HepG2 (cell line): ENCODE measurements at places on chromosomes 2 and 18. TPM values are rescaled to one million over a fixed set of nuclear protein-coding genes. Genes with fewer than 3 reads are reported as not detected.

- no peak for DNase-seq
Observed at GRCh38 chr2:120388222-120389035, 42.5 kb downstream of the INHBB start.

- DNase-seq = no peak
Observed at GRCh38 chr2:160826496-160826895, 332.9 kb upstream of the RBMS1 start.

- no peak for DNase-seq
Observed at GRCh38 chr2:238658820-238659219, 189.1 kb upstream of the TWIST2 start.

- DNase-seq = no peak
Observed at GRCh38 chr2:188176620-188177019, 115.1 kb upstream of the GULP1 start.

- DNase-seq = no peak
Observed at GRCh38 chr2:218344090-218344754, 12.4 kb upstream of the CATIP start.

- no peak for DNase-seq
Observed at GRCh38 chr2:217520356-217521010, 482.3 kb downstream of the TNS1 start.

DNA sequence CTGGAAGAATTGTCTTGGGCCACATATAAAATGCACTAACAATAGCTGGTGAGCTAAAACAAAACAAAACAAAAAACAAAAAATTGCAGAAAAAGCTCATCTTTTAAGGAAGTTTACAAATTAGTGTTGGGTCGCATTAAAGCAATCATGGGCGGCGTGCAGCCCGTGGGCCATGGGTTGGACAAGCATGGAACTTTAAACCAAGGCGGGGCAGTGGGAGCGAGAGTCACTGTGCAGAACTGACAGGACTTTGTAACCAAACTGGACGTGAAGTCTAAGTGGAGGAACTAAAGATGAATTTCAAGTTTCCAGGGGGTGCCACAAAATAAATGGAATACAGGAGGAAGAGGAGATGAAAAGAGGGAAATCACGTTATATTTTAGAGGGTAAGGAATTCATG is 80.7 kb downstream of the PSMG2 start:
- DNase-seq = peak; percentile 39

DNA sequence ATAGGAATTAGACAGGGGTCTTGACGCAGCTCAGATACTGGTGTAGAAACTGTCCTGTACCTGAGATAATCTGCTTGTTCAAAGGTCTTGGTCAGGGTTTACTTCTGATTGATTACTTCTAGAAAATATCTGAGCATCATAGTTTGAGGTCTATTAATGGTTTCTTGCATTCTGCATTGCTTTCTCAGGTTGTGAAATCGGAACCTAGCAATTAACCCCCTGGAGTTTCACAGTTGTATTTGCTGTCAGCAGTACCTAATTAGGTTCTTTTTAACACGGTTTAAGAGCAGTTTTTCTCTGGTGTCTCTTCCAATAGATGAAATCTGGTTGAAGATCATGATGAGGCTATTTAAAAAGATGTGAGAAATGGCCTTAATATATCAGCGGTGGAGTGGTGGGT is 428.6 kb upstream of the SYT4 start:
- no peak for DNase-seq

GRCh38 chr2:161947406-161947805 is 126.6 kb downstream of the DPP4 start:
- DNase-seq = no peak

DNA sequence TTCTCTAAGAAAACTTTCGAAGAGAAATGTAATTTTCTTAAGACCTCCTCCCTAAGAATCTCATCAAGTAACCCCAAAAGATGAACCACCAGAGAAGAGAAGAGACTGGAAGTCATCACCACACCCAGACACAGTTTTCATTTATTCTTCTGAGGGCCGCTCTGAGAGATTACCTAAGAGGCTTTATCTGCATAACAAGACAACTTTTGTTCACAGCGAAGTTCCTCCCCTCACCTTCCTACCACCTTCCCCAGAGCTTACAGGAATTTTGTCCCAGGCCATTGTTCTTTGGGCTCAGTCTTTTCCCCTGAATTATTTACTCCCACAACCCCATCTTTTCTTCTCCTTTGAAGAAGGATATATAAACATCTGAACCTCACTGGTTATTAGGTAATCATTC is 92.8 kb downstream of the AKAIN1 start:
- DNase-seq = no peak

DNA sequence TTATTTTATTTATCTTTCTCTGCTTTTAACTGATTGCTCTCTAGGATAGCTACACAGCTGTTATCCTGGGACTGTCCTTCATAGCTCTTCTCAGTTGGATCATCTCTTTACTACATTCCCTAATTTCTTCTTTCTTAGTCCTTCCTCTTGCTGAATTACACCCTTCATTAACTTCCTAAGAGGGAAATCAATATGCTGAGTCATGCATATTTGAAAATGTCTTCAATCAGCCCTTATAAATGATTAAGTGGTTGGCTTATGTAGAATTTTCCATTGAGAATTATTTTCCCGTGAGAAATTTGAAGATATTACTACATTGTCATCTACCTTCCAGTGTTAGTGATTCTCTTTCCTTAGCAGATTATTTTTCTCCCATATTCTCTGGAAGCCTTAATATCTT is 214.2 kb downstream of the SOCS6 start:
- DNase-seq = no peak

- DNase-seq = no peak
Observed at GRCh38 chr2:197130318-197130717, 180.3 kb downstream of the ANKRD44 start.

- no peak for DNase-seq
Observed at GRCh38 chr18:23012249-23012648, 79.1 kb downstream of the RBBP8 start.

- no peak for DNase-seq
Observed at GRCh38 chr2:144513388-144514101, 6.4 kb downstream of the ZEB2 start.

- no peak for DNase-seq
Observed at GRCh38 chr2:189276277-189276676, 96.7 kb upstream of the COL5A2 start.

- DNase-seq = peak; percentile 31
Observed at GRCh38 chr18:30970196-30970816, 72.2 kb downstream of the DSC3 start.

- DNase-seq = no peak
Observed at GRCh38 chr18:22279741-22280452, 110.5 kb downstream of the GATA6 start.

- DNase-seq = no peak
Observed at GRCh38 chr18:77092104-77093066, 40.2 kb downstream of the MBP start.

- DNase-seq = no peak
Observed at GRCh38 chr2:499726-500125, 177.5 kb downstream of the TMEM18 start.

The FTCDNL1 gene
- 1.1 and 1.4 TPM in 2 replicates for total RNA-seq

The CAPN14 gene
- total RNA-seq = not detected in 2 replicates

The GRHL1 gene
- total RNA-seq = 10.6 and 12.0 TPM in 2 replicates

The C2orf66 gene
- not detected in 2 replicates for total RNA-seq

The MYCN gene
- total RNA-seq = not detected in 2 replicates

The KIF1A gene
- 0.24 TPM in 1 of 2 replicates, not detected in the other for total RNA-seq

The SALL3 gene
- total RNA-seq = not detected in 2 replicates

The MAP3K19 gene
- not detected in 2 replicates for total RNA-seq

The SMAD7 gene
- 18.7 and 24.7 TPM in 2 replicates for total RNA-seq

The MC2R gene
- not detected in 2 replicates for total RNA-seq

The NEU4 gene
- total RNA-seq = 104 and 107 TPM in 2 replicates
